T-helper 1 cell (primary cell): ENCODE measurements at places on chromosomes 7 and 10.

GRCh38 chr10:8418631-8419030, 364.1 kb downstream of the GATA3 start:
- DNase-seq = no peak

DNA sequence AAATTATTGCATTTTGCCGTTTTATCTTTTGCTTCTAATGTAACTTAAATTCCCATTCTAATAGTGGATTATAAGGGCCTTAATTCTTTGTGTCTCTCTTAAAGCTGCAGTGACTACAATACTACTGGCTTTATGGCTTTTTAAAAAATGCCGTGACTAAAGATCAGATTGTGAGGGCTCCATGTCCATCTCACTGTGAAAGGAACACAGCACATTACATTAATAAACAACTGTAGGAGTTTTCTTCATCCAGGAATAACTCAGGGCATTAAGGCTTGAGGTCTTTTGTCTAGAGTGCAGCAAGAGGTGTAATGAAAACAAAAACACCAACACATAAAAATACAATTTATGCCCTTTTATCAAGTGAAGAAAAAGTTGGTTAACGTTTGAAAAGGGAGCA, 205.3 kb downstream of the SKAP2 start:
- DNase-seq = no peak

DNA sequence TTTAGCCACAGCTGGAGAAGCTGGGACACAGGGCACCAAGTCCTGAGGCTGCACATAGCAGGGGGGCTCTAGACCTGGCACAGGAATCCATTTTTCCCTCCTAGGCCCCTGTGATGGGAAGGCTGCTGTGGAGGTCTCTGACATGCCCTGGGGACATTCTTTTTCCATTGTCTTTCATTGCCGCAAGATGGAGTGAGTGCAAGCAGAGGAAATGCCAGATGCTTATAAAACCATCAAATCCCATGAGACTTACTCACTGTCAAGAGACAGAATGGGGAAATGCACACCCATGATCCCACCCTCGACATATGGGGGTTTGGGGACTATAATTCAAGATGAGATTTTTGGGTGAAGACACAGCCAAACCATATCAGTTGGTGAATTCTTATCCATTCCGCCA, 94.7 kb upstream of the FERD3L start:
- DNase-seq = no peak

GRCh38 chr7:123747620-123748141, 1.1 kb downstream of the WASL start:
- DNase-seq = no peak

DNA sequence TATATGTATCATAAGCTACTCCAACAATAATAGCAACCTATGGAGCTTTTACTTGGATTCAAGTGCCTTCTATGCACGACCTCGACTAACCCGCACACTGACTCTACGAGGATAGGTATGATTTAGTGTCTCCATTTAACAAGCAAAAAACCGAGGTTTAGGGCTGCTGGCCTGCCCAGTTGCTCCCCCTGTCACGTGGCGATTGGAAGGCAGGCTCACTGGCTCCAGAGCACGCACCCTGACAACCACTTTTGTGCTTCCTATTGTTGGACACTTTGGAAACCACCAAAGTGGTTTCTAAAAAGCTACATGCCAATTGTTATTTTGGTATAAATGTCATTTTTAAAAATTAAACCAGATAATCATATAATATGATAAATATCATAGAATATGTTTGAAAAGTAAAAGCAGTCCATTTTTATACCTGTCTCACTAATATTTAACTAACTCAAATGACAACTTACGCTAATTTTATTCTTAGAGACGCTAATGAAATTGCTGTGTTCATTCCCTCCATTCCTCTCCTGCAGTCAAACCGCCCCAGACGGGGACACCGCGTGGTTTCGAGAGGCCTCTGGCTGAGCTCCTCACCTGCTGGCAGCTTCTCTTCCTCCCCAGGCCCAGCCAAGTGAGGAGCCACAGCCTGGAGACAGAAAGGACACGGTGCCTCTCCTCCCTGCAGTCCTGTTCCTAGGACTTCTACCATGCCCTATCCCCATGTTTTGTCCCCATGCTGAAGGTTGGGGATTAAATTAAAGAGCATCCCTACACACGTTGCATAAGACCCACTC, 22.2 kb upstream of the RHEB start:
- no peak for DNase-seq

DNA sequence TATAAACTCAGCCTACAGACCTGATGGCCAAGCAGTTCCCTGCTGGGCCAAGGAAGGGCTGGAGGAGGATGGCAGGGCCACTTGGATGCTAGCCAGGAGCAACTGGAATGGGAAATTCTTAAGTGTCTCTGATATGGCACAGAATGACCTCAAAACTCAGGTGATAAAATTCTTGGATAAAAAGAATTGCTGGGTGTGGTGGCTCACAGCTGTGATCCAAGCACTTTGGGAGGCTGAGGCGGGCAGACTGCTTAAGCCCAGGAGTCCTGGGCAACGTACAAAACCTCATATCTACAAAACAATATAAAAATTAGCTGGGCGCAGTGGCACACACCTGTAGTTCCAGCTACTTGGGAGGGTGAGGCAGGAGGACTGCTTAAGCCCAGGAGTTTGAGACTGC, 14.0 kb upstream of the PKD1L1 start:
- DNase-seq = no peak

DNA sequence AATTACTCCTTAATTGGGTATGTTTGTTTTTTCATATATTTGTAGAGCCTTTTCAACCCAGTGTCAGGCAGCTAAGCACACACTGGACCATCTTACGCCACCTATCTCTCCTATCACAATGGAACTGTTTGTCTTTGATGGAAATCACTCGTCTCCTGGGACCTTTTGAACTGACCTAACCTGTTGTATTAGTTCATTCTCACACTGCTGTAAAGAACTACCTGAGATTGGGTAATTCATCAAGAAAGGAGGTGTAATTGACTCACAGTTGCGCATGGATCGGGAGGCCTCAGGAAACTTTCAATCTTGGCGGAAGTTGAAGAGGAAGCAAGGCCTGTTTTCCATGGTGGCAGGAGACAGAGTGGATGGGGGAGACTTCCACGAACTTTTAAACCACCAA, 182.0 kb downstream of the TCERG1L start:
- DNase-seq = no peak

DNA sequence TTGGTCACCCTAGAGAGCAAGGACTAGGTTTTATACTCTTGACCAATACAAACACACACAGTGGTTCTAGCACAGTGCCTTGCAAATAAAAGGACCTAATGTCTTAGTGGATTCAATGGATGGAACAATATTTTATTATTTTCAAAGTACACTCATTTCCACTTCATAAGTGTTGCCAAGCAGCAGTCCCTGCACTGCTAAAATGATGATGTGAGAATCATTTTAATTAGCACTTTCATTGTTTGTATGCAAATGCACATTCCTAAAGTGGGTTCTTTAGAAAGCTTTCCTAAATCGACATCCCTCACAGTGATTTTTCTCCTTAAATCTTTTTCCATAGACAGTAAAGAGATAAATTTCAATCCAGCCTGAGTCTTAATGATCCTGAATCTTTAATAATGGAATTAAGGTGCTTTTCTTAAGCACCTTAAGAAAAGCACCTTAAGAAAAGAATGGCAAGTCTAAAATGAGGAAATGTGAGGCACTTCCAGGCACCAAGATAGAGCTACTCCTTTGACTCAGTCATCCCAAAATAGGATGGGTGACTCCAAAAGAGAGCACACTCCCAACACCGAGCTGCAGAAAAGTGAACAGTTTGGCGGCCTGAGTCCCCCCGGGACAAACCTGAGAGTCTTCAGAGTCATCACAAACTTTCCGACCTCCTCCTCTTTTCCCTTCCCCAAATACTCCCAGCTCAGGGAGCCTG, 84.5 kb downstream of the SORBS1 start:
- no peak for DNase-seq

DNA sequence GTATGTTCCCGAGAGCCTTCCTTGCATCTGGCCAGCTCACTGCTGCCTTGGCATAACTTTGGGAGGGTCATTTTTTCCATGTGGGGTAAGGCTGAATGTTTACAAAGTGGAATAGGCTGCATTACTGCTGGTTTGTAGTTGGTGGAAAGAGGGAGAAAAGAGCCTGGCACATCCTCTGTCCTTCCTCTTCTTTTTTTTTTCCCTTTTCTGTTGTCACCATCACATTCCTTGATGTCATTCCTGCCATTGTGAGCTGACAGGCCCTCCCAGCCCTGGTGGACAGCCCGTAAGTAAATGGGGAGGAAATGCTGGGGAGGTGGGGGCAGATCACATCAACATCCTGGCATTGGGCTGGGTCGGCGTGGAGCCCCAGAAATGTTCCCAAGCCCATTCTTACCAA, at the start of gene GARIN1A:
Gene GARIN1A (plus strand): TSS at position 301 of the 400 bp plus-strand sequence. CDS start 106 bp downstream, outside the sequence.
- DNase-seq = no peak
